ENCODE measurements at places on chromosomes 3 and 15.

- DNase-seq = no peak
These were observed 1.3 kb downstream of the HDDC3 start for GRCh38 chr15:90930861-90931574.

- no peak for DNase-seq
These were observed 178.5 kb downstream of the SMAD6 start for GRCh38 chr15:66880380-66881155.

DNA sequence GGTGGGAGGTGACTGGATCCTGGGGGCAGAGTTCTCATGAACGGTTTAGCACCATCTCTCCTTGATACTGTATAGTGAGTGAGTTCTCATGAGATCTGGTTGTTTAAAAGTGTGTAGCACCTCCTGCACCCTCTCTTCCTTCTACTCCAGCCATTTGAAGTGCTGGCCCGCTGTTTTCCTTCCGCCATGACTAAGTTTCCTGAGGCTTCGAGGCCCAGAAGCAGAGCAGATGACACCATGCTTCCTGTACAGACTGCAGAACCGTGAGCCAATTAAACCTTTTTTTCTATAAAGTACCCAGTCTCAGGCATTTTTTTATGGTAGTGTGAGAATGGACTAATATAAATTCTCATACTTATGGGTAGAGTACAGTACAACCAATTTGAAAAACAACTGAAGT lies 123.6 kb upstream of the BHLHE40 start:
- no peak for DNase-seq

GRCh38 chr3:178203650-178204049 lies 332.6 kb upstream of the KCNMB2 start:
- peak; percentile 34 for DNase-seq

DNA sequence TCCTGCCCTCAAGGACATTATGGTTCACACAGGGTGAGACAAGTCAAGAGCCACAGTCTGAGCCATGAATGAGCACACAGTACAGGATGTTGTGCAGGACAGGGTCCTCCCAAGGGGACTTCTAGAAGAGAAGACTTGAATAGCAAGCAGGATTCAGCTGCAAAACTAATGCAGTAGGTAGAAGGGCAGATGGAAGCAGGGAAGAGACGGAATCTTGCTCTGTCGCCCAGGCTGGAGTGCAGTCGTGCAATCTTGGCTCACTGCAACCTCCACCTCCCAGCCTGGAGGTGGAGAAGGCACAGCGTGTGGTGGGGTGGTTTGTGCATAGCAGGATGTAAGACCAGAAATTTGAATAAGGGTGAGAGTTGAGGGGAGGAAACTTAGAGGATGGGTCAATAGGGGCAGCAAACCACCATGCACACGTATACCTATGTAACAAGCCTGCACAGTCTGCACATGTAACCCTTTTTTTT lies 8.0 kb downstream of the BCL2L10 start:
- DNase-seq = no peak

- no peak for DNase-seq
These were observed 204.3 kb downstream of the ZBTB20 start for GRCh38 chr3:114942773-114943172.

DNA sequence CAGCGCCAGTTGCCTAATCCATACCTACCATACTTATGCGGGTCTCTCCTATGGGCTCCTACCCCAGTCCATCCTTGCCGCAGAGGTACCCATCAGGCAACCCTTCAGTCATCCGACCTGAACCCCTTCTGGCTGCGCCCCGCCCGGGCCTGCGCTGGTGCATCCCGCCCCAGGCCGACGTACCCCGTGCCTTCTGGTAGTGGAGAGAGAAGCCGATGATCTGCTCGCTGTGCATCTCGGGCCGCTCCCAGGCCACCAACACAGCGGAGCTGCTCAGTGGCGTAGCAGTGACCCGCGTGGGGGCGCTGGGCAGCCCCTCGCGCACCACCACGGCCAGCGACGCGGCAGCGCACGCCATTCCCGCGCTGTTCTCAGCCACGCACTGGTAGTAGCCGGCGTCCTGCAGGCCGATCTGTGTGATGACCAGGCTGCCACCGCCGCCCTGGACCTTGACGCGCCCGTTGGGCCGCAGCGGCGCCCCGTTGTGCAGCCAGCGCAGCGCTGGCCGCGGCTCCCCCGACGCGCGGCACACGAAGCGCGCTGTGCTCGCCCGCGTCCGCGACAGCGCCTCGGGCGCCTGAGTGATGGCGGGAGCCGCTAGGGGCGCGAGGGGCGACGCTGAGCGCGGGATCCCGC lies 17.9 kb upstream of the IGDCC3 start:
- DNase-seq = no peak

- DNase-seq = no peak
These were observed 19.0 kb downstream of the C2CD4A start for GRCh38 chr15:62085740-62086139.

DNA sequence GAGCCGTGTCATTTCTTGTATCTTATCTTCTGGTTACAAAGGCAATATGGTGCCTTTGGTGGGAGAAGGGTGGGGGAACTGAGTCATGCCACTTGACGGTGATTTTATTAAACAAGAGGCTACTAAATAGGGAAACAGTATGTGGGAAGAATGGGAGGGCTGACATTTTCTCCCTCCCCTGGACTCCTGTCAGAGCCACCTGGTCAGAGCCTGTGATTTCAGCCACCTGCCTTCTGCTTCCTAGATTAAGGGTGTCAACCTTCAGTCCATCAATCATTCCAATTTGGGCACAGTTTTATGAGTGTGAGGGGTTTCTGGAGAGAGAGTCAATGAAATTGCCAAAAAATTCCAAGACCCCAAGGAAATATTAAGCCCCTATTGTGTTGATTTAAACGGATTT lies 87.4 kb downstream of the CHDH start:
- DNase-seq = no peak

GRCh38 chr3:153967260-153967659 lies 153.9 kb upstream of the ARHGEF26 start:
- no peak for DNase-seq

- no peak for DNase-seq
These were observed 122.4 kb downstream of the NR1D2 start for GRCh38 chr3:24067483-24067882.

DNA sequence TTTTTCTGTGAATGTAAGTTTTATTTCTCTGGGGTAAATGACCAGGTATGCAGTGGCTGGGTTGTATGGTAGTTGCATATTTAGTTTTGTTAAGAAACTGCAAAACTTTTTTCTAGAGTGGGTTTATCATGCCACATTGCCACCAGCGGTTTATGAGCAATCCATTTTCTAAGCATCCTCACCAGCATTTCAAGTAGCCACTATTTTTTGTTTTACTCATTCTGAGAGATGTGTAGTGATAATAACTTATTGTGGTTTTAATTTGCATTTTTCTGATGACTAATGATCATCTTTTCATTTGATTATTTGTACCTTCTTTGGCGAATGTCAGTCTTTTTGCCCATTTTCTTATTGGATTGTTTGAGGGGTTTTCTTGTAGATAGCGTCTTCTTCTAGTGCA lies 56.2 kb downstream of the SPRED1 start:
- DNase-seq = no peak

DNA sequence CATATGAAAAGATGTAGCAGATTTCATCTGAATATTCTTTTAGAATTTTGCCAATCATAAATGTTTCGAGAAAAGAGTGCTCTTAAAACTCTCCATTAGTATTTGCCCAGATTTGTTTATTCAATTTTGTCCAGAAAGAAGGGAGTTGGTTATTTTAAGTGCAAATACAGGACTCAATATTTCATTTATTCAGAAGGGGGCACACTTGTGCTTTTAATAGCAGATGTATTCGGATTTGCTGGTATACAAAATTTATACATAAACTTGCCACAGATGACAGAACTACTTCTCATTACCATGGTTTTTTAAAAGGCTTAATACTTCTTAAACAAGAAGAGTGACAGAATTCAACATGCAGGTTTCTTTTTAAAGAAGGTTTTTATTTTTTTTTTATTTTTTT lies 69.8 kb upstream of the GRM7 start:
- no peak for DNase-seq

GRCh38 chr15:101694261-101694660 lies 30.0 kb downstream of the TARS3 start:
- DNase-seq = no peak

- DNase-seq = no peak
These were observed 14.1 kb downstream of the ACKR2 start for GRCh38 chr3:42823351-42823750.

- DNase-seq = no peak
These were observed 211.3 kb upstream of the NSMCE3 start for GRCh38 chr15:29480949-29481348.

- no peak for DNase-seq
These were observed 239.7 kb downstream of the SUCLG2 start for GRCh38 chr3:67414740-67415139.

DNA sequence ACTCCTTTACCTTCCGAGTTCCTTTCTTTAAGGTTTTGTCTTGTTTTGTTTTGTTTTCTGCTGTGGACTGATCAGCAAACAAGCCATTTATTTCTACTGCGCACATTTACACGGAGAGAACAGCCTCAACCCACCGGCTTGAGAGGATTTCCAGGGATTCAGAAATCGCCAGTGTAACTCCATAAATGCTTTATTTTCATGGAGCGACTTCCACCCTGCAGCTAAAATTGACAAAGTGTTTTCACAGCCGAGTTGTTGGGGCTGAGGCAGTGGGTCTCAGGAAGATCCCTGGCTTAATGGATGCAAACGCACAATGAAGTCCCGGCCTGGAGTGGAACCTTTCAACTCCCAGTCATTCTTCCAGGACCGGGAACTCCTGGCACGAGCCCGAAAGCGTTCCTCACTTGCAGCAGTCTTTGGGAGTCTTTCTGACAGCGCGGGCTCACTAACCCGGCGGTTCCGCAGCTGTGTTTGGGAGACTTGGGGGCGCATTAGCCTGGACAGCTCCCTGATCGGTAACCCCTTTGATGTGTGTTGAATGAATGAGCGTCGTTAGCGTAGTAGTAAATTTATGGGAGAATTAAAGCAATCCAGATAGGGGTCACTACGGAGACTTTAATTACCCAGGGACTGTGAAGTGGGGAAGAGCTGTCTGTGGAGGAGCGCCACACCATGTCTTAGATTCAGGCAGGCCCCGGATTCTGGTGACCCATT lies 785 bp upstream of the MYRIP start:
- DNase-seq = no peak

DNA sequence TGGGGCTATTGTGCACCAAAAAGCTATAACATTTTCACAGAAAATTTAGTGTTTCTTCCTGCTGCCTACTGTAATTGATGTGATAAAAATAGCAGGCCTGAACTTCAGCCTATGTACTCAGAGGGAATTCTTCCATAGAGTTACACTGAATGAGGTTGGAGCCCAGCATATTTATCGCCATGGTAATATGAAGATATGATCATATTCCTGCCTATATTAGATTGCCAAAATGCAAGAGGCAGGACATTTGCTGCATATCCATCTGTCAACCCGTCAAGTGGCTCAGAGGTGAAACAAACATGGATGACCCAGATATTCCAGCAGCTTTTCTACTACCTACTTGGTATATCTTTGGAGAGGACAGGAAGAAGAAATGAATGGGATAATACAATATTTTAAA lies 1150.6 kb downstream of the TBL1XR1 start:
- no peak for DNase-seq

DNA sequence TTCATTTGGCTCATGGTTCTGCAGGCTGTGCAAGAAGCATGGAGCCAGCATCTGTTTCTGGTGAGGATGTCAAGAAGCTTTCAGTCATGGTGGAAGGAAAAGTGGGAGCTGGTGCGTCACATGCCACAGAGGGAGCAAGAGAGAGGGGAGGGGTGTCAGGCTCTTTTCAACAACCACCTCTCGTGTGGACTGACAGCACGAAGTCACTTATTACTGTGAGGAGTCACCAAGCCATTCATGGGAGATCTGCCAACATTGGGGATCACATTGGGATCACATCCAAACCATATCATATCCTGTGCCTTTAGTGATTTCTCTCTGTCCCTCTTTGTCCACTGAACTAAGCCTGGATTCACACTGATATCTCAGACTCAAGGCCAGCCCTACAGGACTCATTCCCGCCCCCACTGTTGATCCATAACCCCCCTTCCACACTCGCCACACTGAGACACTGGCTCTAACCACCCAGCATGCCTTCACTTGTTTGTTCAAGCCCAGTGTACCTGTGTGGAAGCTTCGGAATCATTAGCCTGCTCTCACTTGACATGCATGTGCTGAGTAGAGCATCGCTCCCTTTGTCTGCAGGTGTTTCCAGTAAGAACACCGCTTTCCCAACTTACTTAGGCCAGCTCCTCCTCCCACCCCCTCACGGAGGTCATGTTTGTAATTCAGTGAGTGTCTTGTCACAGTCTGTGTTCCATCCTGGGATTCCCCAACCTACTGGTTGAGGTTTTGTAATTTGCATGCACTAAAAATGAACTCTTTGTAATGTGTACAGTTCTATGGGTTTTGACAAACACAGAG lies 132.2 kb downstream of the KLF13 start:
- no peak for DNase-seq

GRCh38 chr3:153171918-153172317 lies 9.9 kb downstream of the RAP2B start:
- DNase-seq = no peak

DNA sequence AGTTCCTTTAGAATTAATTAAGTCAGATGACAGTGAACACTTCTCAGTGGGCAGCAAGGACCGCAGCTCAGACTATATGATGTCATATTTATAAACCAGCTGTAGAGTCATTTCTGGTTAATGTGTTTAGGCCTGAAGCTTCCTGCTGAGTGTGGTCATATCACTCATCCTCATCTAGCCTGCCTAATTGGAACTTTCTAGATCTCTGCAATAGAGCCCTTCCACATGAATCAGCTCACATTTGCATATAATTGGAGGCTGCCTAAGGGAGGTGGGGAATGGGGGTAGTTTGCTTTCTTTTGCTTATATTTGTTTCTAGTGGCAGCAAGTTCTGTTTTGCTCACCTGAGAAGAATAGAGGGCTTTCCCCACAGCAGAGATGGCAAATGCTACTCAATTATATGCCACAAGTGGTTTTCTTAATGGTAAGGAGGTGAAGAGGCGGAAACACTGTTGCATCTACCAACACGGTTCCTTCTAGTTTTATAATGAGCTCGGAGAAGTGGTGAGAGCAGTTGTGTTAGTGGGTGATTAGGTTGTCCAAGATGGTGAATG lies 148.1 kb downstream of the KLHL25 start:
- DNase-seq = no peak

- DNase-seq = no peak
These were observed 99.8 kb downstream of the MEGF11 start for GRCh38 chr15:66153549-66154415.
